ENCODE measurements at places on chromosomes 5 and 9.

DNA sequence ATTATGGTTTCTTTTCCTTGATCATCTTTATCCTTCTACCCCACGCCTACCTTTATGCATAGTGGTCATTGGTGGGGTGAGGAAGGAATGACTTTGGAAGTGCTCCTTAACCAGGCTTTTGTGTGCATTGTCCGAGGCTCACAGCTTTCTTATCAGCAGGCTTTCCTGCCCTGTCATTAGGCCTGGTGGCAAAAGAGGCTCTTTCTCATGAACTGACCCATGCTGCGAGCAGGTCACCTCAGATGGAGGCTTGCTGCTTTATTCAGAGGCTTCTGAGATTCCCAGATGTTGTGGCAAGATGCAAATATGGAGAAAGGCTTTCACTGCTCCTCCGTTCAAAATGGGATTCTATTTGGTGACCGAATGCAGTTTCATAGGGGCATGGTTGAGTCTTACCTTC lies 57.4 kb upstream of the DMRTA1 start:
- H3K27me3 ChIP-seq = peaks cover 3% of the 10 kb centered on the region
- no peak for DNase-seq
- no peaks in the 10 kb centered on the region for H3K4me1 ChIP-seq
- H3K27ac ChIP-seq = no peak overlapping the region

DNA sequence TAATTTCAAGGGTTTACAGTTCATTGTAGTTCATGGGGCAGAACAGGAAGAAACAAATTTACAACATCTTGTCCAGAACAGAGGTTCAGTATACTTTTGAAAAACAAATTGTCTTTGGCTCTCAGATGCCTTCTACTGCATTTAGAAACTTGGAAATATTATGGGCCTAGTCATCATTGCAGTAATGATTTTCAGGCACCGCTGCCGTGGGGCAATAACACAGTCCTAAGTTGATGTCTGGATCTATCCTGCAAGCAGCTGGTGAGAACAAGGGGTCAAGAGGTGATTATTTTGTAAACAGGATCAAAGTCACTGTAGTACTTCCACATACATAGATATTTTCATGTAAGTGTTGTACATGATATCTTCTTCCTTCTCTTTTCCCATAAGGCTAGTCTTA lies 82.5 kb upstream of the CAST start:
- H3K27me3 ChIP-seq = no peaks in the 10 kb centered on the region
- H3K27ac ChIP-seq = no peak overlapping the region
- no peak overlapping the region for H3K4me3 ChIP-seq
- H3K4me1 ChIP-seq = no peaks in the 10 kb centered on the region
- DNase-seq = no peak

GRCh38 chr5:109028608-109029299 lies 281.1 kb downstream of the FER start:
- H3K27me3 ChIP-seq = no peaks in the 10 kb centered on the region
- no peak overlapping the region for H3K27ac ChIP-seq
- H3K4me1 ChIP-seq = peaks cover under 1% of the 10 kb centered on the region
- peaks cover 10% of the 10 kb centered on the region for H3K36me3 ChIP-seq

DNA sequence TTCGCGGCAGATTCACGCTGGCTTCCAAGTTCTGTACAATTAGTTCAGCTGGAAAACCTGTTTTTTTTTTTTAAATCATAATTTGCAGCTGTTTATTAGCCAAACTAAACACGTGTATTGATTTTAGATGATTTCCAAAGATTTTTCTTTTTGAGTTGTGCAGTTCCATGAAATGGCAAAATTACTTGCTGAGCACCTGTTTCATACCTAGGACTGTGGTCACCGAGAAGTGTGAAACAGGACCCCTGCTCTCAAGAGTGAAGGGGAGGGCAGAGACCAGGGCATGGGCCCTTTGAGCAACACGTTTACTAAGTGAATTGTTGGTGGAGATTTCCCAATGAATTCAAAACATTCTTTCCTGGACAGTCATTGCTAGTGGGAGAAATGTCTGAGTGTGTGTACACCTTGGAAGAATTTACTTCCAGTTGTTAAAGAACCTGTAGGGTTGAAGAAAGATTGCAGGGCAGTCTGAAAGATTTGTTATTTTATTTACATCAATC lies 688 bp downstream of the SNX24 start:
- H3K27ac ChIP-seq = peak overlapping the region; percentile 40
- peaks cover 19% of the 10 kb centered on the region for H3K27me3 ChIP-seq

GRCh38 chr9:84838879-84839278 lies 169.3 kb downstream of the NTRK2 start:
- no peaks in the 10 kb centered on the region for H3K27me3 ChIP-seq
- H3K36me3 ChIP-seq = no peaks in the 10 kb centered on the region
- no peak overlapping the region for H3K27ac ChIP-seq
- DNase-seq = no peak
- H3K4me3 ChIP-seq = no peak overlapping the region
- H3K4me1 ChIP-seq = peaks cover 41% of the 10 kb centered on the region

GRCh38 chr5:143972068-143972467 lies 160.1 kb downstream of the HMHB1 start:
- DNase-seq = no peak
- H3K27me3 ChIP-seq = no peaks in the 10 kb centered on the region
- no peaks in the 10 kb centered on the region for H3K36me3 ChIP-seq
- no peak overlapping the region for H3K27ac ChIP-seq
- H3K4me3 ChIP-seq = no peak overlapping the region

- H3K4me3 ChIP-seq = no peak overlapping the region
- H3K27ac ChIP-seq = no peak overlapping the region
- H3K36me3 ChIP-seq = peaks cover 7% of the 10 kb centered on the region
- H3K4me1 ChIP-seq = no peaks in the 10 kb centered on the region
- no peak for DNase-seq
Observed at GRCh38 chr5:57817001-57817453, 334.4 kb upstream of the ACTBL2 start.

- no peaks in the 10 kb centered on the region for H3K36me3 ChIP-seq
- no peak overlapping the region for H3K4me3 ChIP-seq
- no peaks in the 10 kb centered on the region for H3K27me3 ChIP-seq
- no peak for DNase-seq
- no peak overlapping the region for H3K27ac ChIP-seq
- H3K4me1 ChIP-seq = no peaks in the 10 kb centered on the region
Observed at GRCh38 chr5:45680950-45681349, 15.2 kb downstream of the HCN1 start.

DNA sequence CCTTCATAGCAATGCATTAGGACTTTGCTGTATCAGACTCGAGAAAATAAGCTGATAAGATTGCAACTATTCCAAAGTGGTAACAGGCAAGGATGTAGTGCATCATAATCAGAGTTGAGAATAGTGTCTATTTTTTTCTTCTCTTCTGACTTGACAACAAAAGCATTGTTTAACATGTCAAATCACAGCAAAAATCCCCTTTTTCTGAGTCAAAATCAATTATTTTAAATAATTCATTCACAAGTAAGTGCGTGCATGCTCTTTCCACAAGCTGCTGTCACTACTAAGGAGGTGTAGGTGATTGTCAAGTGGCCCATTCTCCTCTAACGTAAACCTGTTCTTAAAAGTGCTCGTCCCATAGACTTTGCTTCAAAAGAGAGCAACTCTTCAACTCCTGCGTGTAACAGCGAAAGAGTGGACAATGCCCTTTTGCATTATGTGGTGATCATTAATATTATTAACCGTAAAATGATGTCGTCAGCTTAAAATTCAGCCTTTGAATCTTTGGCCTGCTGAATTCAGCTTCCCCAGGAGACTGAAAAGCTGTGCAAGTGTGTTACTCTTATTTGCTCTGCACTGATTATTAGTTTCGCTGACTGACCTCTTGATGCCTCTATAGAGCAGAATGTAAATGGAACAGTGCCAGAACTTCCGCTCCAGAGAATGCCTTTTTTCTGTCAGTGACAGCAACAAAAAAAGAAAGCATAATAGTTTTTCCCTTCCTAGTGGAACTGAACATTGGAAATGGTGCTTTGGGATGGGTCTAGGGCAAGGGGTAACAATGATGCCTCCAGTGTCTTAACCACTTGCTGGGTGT lies 680.8 kb upstream of the SEMA6A start:
- H3K4me3 ChIP-seq = no peak overlapping the region
- peaks cover 15% of the 10 kb centered on the region for H3K4me1 ChIP-seq
- H3K27me3 ChIP-seq = no peaks in the 10 kb centered on the region
- H3K27ac ChIP-seq = peak overlapping the region; percentile 32

DNA sequence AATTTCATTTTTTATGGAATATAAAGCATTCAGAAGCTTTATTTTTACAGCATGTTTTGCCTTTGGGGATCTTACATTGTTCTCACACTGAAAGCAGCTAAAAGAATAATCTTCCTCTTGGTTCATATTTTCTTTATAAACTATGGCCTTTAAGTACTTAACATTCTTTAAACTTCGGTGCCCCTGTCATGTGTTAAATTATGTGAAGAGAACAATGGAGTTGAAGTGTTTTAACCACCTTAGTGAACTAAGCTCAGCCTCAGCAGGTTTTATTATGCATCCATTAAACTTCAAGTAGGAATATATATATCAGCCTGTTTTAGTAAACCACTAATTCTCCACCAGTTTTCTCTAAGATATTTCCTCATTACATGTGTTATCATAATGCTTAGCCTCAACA lies 371.4 kb upstream of the CDH18 start:
- H3K4me3 ChIP-seq = no peak overlapping the region
- no peaks in the 10 kb centered on the region for H3K36me3 ChIP-seq
- no peak for DNase-seq
- no peaks in the 10 kb centered on the region for H3K4me1 ChIP-seq
- no peak overlapping the region for H3K27ac ChIP-seq
- H3K27me3 ChIP-seq = no peaks in the 10 kb centered on the region

DNA sequence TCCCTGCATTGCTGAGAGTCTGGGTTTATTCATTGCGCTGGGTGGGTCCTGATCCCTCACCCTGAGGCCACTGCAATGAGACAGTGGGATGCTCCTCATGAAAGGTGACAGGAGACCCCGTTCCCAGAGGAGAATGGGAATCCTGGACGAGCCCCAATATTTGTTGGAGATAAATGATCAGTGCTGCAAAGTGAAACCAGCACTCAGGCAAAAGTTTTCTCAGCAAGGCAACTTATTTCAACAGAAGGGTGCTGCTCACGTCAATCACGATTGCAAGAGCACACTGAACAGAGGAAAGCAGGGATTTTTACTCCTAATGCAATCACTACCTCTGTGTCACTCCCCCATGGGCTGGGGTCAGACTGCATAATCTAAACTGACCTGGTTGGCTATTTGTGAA lies 110.2 kb upstream of the MAMDC2 start:
- no peaks in the 10 kb centered on the region for H3K4me1 ChIP-seq
- no peak overlapping the region for H3K4me3 ChIP-seq
- DNase-seq = no peak
- peaks cover 5% of the 10 kb centered on the region for H3K36me3 ChIP-seq
- no peak overlapping the region for H3K27ac ChIP-seq

- H3K27ac ChIP-seq = peak overlapping the region; percentile 79
- H3K36me3 ChIP-seq = peaks cover 73% of the 10 kb centered on the region
- H3K4me1 ChIP-seq = no peaks in the 10 kb centered on the region
- no peaks in the 10 kb centered on the region for H3K27me3 ChIP-seq
- DNase-seq = no peak
Observed at GRCh38 chr9:85973238-85973637, 32.3 kb downstream of the NAA35 start.

- no peak overlapping the region for H3K4me3 ChIP-seq
- peaks cover 21% of the 10 kb centered on the region for H3K4me1 ChIP-seq
- H3K36me3 ChIP-seq = peaks cover 15% of the 10 kb centered on the region
- H3K27ac ChIP-seq = no peak overlapping the region
- no peak for DNase-seq
Observed at GRCh38 chr5:115859378-115859777, 17.6 kb downstream of the AP3S1 start.

DNA sequence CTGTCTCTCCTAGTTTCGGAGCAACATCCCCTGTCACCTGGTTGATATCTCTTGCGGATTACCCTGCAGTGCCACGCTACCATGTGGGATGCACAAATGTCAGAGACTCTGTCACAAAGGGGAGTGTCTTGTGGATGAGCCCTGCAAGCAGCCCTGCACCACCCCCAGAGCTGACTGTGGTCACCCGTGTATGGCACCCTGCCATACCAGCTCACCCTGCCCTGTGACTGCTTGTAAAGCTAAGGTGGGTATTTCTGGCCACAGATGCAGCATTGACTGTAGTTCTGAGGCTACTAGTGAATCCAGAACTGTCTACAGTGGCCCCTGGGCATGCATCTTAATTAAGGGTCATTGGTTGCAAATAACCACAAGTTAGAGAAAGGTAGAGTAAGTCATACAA lies 50.8 kb downstream of the AQP7 start:
- no peak for DNase-seq
- no peaks in the 10 kb centered on the region for H3K27me3 ChIP-seq

- H3K27me3 ChIP-seq = peaks cover 100% of the 10 kb centered on the region
- DNase-seq = peak; percentile 25
- peaks cover 58% of the 10 kb centered on the region for H3K4me1 ChIP-seq
- no peaks in the 10 kb centered on the region for H3K36me3 ChIP-seq
- H3K27ac ChIP-seq = no peak overlapping the region
Observed at GRCh38 chr5:77641397-77641943, 3.0 kb upstream of the OTP start.

GRCh38 chr5:169218176-169218575 lies 82.8 kb downstream of the SLIT3 start:
- H3K27me3 ChIP-seq = peaks cover 7% of the 10 kb centered on the region
- H3K27ac ChIP-seq = no peak overlapping the region
- no peaks in the 10 kb centered on the region for H3K36me3 ChIP-seq
- peaks cover 33% of the 10 kb centered on the region for H3K4me1 ChIP-seq
- H3K4me3 ChIP-seq = no peak overlapping the region

- DNase-seq = no peak
- H3K4me1 ChIP-seq = no peaks in the 10 kb centered on the region
Observed at GRCh38 chr5:164578401-164578800, 1073.0 kb downstream of the MAT2B start.

GRCh38 chr9:125099816-125100215 lies 43.5 kb downstream of the SCAI start:
- no peak overlapping the region for H3K27ac ChIP-seq
- no peak for DNase-seq
- H3K4me3 ChIP-seq = no peak overlapping the region
- H3K36me3 ChIP-seq = peaks cover 20% of the 10 kb centered on the region

- DNase-seq = no peak
- no peak within 1 kb of the TSS for H3K27ac ChIP-seq
- H3K27me3 ChIP-seq = peaks cover 7% of the 10 kb centered on the region
- peak within 1 kb of the TSS; percentile 23 for H3K4me3 ChIP-seq
- H3K4me1 ChIP-seq = no peaks in the 10 kb centered on the region
- no peaks in the 10 kb centered on the region for H3K36me3 ChIP-seq
Observed at GRCh38 chr5:23507278-23507685, at the start of gene PRDM9. PRDM9 (plus strand) TSS chr5:23507609; CDS start chr5:23509034, 1,425 bp downstream.

DNA sequence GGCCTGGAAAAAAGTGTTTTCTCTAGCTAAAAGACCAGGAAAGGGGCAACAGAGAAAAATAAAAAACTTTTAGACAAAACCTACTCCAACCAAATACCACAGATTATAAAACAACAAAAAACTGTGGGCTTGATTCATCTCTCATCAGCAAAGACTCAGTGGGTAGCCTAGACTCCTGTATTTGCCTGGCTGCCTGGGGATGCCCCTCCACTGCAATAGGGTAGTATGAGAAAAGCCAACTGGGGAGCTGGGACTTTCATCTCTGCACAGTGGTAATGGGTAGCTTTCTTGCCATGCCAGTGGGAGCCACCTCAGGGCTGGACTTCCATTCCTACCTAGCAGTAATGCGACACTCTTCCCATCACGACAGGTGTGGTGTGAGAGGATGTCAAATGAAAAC lies 7.5 kb downstream of the ZNF484 start:
- H3K4me3 ChIP-seq = no peak overlapping the region
- peaks cover 72% of the 10 kb centered on the region for H3K36me3 ChIP-seq
- H3K27me3 ChIP-seq = no peaks in the 10 kb centered on the region
- H3K27ac ChIP-seq = no peak overlapping the region
- DNase-seq = no peak

Measured in nephron progenitor cell (in vitro differentiated cells).